CD4-positive, alpha-beta T cell treated with Interleukin-15 for 1 hour (primary cell): ENCODE measurements at places on chromosomes 4 and X.
A peak's percentile ranks its signal among the peaks of the same experiment; 100 is the strongest.

GRCh38 chr4:96149894-96150293 is 310.0 kb downstream of the PDHA2 start:
- DNase-seq, result no peak

DNA sequence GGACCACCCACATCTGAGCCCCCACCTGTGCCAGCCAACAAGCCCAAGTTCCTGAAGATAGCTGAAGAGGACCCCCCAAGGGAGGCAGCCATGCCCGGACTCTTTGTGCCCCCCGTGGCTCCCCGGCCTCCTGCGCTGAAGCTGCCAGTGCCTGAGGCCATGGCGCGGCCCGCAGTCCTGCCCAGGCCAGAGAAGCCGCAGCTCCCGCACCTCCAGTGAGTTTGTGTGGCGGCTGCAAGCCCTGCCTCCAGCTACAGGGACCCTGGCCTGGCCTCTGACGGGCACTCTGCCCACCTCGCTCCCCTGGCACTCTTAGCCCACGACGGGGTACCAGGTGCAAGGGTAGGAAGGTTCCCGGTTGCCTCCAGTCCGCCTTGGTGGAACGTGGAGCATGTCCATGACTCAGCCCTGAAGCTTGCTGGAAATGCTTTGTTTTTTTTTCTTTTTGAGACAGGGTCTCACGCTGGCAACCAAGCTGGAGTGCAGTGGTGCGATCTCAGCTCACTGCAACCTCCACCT is 13.7 kb upstream of the ADD1 start:
- DNase-seq, result no peak

GRCh38 chrX:17669458-17669857 is 67.8 kb upstream of the SCML1 start:
- no peak for DNase-seq

- DNase-seq, result no peak
Observed at GRCh38 chr4:67576538-67576937, 18.0 kb downstream of the STAP1 start.

DNA sequence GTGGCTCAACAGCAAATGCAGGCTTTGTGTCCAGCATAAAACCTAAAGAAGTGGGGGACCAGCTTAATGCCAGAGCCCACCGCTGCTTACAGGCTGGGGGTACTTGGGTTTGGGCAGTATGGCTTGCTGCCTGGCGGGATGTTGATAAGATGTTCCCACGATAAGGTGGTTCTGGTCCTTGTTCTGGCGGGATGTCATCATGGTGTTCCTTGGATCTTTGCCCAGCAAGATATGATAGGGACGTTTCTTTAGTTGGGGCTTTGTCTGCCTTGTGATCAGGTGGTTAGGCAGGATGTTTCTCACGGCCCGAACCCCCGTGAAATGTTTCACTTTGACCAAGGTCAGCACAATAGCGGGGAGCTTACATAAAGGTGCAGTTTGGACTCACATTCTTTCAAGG is 35.3 kb downstream of the PNPLA4 start:
- DNase-seq, result no peak

DNA sequence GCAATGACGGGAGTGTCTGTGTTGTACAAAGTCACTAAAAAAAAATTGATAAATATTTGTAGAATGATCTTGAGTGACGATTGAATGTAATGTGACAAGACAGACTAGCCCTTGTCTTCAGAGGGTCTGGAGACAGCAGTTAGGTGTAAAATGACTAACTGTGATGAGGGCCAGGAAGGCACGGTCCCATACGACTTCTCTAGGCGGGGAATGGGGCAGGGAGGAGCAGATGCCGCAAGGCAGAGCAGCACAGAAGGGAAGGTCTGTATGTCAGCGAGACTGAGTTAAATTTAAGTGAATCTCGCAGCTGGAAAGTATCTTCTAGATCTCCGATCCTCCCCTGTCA is 405 bp downstream of the CENPE start:
- no peak for DNase-seq

GRCh38 chrX:53442322-53442631 is 8.1 kb upstream of the HSD17B10 start:
- DNase-seq, result no peak

GRCh38 chr4:146310319-146311021 is 96.1 kb downstream of the REELD1 start:
- DNase-seq, result no peak

DNA sequence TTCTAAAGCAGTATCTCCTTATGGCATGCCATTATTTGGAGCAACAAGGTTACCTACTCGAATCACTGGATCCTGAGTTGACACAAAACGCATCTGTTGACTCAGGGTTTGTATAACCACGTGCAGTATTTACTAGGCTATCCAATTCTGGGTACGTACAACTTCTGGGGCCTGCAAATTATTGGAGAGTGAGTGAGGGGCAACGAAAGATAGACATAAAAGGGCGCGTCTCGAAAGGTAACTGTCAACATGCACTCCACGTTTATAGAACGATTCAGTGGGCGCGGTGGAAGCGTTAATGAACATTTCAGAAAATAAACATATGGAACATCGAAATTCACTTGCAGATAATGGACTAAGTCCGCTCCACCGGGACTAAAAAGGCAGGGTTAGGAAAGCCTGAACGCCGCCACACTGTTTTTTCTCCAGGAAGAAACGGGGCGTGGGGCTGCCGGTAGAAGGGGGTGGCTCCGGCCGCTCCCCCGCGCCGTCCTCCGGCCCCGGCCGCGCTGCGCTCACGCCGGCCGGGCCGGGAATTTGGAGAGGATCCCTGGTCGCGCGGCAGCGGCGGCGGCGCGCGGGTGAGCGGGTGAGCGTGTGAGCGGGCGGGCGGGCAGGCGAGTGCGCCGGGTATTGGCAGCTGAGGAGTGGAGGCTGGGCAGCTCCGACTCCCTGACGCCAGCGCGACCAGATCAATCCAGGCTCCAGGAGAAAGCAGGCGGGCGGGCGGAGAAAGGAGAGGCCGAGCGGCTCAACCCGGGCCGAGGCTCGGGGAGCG is at the start of gene SMAD1:
TSS of gene SMAD1 (plus strand) at position 690 of the 778 bp plus-strand sequence. CDS start 32,761 bp downstream, outside the sequence.
- DNase-seq, result peak; percentile 36

DNA sequence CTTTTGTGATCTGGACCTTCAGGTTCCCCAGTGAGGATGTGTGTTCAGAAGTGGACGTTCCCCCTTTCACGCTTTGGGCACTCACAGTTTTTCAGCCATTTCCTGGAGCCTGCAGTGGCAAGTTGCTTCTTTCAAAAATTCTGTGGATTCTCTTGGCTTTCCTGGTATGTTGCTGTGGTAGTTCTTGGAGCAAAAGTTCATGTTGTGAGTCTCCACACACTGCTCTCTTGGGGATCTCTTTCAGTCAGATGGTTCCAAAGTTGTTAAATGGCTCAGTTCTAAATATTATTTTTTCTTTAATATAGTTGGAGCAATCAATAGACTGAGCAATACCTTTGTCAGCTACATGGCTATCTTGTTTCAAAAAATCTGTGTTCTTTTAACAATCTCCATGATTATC is 28.5 kb upstream of the BANK1 start:
- no peak for DNase-seq

DNA sequence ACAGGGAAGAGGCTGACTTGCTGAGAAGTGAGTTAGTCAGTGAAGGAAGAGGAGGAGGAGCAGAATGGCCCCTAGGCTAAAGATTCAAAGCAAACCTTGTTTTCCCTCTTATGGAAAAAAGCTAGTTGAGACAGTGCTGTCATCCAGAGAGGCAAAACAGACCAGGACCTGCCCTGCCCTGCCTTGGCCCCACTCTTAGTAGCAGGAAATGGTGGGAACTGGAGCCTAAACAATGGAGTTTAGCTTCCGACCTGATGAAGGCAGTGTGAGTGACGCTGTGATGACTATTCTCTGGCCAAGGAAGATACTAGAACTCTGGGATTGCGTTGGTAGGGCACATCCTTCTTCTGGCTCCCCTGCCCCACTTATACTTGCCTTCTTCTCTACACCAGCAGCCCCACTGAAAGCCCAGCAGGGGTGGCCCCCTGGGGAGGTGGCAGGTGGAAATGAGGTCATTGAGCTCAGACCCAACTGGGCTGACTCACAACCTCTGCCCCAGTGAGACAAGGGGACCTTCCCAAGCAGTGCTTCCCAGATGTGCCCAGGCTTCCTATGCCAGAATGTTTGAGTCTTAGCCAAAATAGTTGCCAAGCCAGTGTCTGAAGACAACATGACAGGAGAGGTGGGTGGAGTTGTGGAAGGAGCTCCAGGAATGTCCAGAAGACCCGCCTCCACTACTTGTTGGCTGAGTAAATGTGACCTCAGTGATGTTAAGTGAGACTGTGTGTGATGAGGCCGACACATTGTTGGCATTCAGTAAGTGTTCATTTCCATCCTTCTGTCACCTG is 38.8 kb downstream of the MSN start:
- peak; percentile 51 for DNase-seq

DNA sequence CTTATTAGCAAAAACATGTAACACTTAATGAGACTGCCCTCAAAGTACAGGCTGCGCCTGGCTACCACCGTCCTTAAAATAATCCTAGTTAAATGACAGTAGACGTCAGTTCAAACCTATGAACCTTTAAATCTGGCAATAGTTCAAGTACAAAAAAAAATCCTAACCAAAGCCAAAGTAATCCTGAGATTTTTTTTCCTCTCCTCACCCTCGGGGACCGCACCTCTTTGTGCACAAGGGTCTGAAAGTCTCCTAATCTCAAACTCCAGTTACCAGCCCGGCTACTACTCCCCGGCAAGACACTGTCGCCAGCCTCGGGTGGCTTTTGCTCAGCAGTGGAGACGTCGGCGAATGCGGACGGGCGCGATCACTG is 439 bp downstream of the SEC31A start:
- no peak for DNase-seq

DNA sequence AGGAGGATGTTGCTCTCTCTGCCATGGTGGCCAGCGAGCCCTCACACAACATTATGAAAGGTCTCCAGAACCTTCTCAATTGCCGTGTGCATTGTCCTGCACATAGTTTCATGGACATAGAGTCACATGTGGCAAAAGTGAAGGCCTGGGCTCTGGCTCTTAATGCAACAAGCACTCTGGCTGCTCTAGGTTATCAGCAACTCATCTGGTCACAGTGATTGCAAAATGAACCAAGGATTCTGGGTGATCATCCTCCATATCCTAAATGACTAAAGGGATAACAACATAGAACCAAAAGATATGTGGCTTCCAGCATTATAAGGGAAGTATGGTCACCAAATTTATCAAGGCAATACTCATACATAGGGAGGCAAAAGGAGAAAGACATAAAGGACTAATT is 175.2 kb downstream of the MGST2 start:
- DNase-seq, result no peak

GRCh38 chr4:151087467-151087866 is 12.0 kb upstream of the RPS3A start:
- no peak for DNase-seq

DNA sequence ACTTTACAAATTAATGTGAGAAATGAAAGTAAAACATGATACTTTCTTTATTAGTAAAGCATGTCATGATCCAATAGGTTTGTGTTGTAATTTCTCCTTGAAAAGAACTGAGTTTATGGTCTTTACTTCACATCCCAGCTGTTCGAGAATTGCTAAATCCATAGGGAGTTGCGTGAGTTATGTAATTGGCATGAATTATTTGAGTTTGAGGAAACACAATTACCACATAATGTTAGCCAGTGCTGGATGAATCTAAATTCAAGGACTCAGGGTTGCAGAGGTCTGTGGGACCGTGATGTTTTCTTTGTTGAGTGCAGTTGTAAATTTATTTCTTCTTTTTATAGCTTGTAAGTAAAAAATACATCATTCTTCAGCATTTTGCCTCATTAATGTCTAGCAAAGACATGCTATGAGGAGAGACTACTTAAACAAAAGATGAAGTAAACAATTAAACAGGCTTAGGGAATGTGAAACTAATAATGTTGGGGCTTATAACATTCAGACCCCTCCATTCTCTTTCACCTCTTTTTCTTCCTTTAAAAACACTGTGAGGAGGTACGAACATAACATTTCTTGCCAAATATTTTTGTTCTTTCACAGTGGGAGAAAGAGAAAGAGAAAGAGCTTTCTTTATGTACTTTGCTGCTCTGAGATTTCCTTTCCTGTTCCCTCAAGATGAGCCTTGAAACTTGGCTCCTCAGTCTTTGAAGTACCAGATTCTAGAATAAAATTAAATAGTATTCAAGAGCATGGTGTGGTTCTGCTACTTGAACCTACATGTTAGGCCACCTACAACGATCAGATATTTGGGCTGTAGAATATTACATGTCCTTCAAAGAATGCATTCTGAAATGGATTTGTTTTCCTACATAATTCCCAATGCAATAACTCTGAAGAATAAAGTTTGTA is 159.6 kb upstream of the ANK2 start:
- DNase-seq, result no peak

DNA sequence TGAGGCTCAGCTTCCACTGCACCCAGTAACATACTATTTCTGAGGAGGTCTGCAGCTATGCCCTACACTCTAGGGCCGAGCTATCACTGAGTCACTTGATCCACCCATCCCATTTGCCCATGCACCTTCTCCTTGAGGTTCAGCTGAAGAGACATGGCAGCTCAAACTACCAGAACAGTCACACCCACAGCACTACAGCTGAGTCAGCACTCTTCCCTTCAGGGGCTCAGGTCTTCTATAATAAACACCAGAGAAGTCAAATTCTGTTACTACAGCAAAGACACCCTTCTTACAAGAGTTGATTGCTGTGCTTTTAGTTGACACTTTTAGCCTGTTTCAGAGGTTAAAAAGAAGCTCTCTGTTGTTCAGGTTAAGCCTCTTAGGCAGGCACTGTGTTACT is 1696.4 kb upstream of the ADGRL3 start:
- no peak for DNase-seq

- DNase-seq, result no peak
Observed at GRCh38 chr4:10527438-10527837, 70.2 kb upstream of the ZNF518B start.

DNA sequence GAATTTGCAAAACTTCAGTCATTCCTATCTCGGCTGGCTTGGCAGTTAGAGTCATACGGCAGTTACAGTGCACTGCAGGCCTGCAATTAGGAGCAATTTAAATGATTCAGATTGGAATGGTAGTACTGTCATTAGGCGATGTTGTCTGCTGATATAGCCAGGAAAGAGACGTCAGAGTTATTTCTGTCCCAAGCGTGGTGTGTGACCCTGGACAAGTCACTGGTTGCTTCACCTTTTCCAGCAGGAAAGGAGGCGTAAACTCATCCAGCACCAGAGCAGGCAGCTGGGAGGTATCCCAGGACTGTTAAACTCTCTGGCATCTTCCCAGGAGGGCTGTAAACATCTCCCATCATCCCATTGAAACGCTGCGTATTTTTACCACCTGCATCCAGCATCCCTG is 836 bp upstream of the LNX1 start:
- no peak for DNase-seq

GRCh38 chr4:139734875-139735380 is 69.3 kb downstream of the MGST2 start:
- peak; percentile 81 for DNase-seq

DNA sequence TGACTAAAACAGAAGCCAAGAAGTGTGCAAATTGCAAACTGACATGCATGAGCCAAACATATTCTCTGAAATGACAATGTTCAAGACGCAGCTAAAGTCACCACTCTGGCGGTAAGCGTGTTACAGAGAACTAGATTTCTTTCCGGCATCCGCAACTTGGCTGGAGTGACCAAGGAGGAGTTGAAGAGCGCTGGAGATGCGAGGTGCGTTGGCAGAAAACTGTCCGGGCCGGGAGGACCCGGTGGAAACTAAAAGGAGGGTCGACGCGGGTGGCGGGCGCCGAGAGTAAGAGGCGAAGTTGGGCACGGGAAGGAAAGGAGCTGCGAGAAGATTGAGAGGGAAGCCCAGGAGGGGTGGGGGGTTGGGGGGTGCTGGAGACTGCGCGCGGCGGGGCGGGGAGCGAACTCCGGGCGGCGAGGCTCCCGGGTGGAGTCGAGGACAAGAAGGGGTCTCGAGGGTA is 807 bp downstream of the SEL1L3 start:
- DNase-seq, result no peak

- no peak for DNase-seq
Observed at GRCh38 chr4:1004557-1005485, 6.6 kb upstream of the FGFRL1 start.
